Activated T-cell treated with anti-CD3 and anti-CD28 coated beads for 24 hours (primary cell): ENCODE measurements at places on chromosomes 11 and 22.

- DNase-seq, result no peak
Measured at GRCh38 chr22:24153959-24154358, 27.3 kb upstream of the SUSD2 start.

GRCh38 chr22:44147821-44148574 lies 32.7 kb upstream of the PARVG start:
- DNase-seq, result no peak

DNA sequence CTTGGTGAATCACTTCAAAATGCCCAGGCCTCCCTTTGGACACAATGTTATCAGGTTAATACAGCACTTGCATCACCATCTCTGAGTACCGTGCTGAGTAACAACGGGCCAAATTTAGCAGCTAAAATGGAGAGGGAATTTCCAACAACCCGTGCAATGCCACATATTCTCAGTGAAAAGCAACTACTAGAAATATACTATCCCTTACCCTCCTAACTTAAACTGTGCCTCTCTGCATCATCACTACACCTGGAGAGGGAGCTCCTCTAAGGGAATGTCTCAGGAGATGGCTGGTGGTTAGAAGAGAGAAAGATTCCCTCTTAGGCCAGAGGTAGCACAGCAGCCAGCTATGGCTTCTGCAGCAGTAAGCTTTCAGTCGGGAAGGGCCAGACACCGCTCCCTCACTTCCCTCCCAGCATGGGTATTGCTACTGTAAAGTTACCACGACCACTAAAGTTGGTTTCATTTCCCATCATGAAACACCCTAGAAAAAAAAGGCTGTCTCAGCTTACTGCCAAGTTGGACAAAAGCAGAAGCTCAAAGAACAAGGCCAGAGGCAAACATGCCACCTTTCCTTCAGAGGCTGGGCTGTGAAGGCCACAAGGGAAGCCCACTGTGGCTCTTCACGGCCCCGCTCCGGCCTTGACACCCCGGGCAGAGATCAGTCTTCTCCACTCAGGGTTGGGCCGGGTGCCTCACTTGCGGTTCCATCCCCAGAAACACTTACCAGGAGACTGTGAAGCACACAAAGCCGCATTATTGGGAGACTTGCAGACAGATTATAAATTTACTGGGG lies 3.9 kb downstream of the MAML2 start:
- DNase-seq, result peak; percentile 23

- DNase-seq, result peak; percentile 82
Measured at GRCh38 chr11:59135648-59136461, 6.8 kb upstream of the FAM111A start.

GRCh38 chr11:13329670-13330356 lies 52.2 kb downstream of the BMAL1 start:
- DNase-seq, result no peak

- no peak for DNase-seq
Measured at GRCh38 chr11:44966694-44967093, 16.0 kb upstream of the TP53I11 start.

DNA sequence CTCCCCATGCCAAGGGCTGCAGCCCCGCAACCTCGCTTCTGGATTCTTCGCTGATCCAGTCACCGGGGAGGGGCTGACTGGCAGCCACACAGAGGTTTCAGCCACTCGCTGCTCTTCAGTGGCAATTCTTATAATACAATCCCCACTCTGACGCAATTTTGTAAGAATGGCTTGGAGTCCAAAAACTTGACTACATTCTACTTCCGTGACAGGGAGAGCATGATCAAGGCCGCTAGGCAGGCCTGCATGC lies 14.9 kb downstream of the PPM1F start:
- DNase-seq, result no peak

DNA sequence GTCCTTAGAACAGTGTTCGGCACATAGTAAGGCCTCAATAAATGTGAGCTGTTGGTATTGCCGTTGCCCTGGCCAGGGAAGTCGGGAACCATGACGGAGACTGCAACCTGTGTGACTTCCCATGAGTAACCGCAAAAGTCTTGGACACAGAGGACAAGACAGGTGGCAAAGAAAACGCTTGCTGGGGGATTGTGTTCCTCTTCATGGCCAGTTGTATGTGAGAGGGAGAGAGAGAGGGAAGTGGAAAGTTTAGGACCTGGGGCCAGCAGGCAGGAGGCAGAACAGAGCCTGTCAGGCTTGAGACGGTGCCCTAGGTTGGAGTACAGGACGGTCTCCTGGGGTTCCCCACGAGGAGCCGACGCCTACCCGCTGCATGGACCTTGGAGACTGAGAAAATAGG lies 90.2 kb downstream of the CEP164 start:
- DNase-seq, result no peak

GRCh38 chr11:107272561-107272960 lies 185.1 kb downstream of the CWF19L2 start:
- DNase-seq, result no peak

DNA sequence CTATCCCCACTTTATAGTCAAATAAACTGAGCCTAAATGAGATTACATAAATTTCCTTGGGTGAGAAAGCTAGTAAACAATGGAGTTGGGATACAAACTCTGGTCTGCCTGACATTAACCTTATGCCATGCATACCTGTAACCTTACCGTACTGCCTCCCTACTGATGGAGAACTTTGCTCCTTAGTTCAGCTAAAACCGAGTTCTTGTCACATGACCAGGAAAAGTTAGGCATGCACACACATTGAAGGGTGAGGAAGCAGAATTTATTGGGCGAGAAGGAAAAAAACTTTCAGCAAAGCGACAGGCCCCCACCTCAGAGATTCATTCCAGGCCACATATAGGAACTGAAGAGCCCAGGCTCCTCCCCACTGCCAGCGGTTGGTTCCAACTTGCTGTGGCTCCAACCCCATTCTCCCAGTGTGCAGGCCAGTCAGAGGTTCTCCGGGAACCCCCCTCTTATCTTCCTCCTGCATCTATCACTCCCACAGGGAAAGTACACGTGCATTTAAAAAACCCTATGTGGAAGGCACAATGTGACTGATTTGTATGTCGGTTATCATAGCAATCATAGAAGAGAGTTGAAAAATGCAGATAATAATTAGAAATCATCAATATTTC lies 3.2 kb upstream of the PIWIL4 start:
- DNase-seq, result no peak

- no peak for DNase-seq
Measured at GRCh38 chr22:44805711-44806110, 53.3 kb downstream of the ARHGAP8 start.

- DNase-seq, result no peak
Measured at GRCh38 chr11:73856031-73856567, 20.5 kb downstream of the COA4 start.

DNA sequence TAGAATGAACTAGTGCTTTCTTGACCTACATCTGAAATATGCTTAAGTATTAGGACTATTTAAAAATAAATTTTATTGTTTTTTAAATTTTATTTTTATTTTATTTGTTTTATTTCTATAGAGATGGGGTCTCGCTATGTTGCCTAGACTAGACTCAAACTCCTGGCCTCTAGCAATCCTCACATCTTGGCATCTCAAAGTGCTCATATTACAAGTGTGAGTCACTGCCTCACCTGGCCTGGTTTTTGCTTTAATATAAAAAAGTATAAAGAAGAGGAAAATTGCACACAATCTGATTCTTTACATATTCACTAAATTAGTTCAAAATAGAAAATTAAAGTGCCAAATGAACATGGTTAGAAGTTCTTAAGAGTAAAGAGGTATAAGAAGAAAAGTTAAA lies 37.5 kb downstream of the HEPHL1 start:
- DNase-seq, result no peak

DNA sequence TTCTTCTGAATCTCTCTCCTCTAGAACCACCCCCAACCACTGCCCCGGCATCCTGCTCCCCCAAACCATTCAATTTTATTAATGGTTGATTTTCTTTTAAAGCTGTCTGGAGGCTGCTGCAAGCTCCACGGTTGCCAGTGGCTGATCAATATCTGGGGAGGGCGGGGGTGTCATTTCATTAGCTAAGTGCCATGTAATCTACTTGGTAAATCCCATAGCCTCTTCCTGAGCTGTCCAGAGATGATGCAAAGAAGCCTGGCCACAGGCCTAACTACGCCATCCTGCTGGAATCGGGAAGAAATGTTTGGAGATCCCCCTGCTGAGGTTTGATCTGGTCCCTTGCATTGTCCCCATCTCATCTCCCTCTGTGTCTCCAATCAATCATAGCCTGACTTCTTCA lies 440.1 kb downstream of the MIAT start:
- DNase-seq, result no peak

- no peak for DNase-seq
Measured at GRCh38 chr11:103537904-103538502, 428.8 kb downstream of the DYNC2H1 start.

- no peak for DNase-seq
Measured at GRCh38 chr11:6129011-6129410, 21.5 kb downstream of the OR56B4 start.

GRCh38 chr11:9825315-9825714 lies 161.4 kb downstream of the SWAP70 start:
- no peak for DNase-seq

DNA sequence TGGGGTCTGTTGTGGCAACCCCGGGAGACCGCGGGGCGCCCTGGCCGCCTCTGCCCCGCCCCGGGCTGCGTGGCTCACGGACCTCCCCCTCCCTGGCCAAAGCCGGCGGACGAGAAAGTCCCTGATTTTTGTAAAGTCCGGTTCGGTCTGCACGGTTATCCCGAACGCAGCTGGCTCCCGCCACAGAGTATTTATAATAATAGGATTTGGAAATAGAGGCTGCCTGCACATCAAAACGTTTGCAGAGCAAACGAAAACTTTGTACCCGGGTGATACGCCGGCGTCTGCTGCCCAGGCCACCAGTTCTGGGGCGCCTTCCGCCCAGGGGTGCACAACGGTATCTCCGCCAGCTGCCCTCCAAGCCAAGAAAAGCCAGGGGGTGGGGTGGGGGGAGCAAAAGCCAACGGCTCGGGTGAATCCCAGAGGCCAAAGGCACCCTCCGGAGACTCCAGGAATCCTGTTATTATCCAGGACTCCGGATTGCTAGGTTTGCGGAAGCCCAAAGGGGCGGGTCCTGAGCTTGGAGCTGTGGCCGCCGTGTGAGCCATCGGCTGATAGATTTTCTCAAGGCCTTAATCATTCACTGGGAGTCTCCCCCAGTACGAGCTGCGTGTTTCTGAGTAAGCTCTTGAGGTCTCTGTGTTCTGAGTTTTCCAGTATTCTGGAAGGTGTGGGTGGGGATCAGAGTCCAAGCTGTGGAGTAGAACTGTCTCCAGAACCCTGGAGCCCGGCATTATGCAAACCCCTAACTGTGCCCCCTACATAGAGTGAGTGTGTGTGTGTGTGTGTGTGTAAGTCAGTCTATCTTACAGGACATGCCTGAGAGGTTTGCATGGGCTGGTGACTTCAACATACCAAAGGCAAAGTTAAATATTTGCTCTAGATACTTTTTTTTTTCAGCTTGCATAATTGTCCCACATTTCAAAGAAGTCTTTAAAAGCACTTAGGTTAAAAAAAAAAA lies 673 bp upstream of the SHANK2 start:
- no peak for DNase-seq

- no peak for DNase-seq
Measured at GRCh38 chr11:22707119-22707899, 40.9 kb downstream of the GAS2 start.

DNA sequence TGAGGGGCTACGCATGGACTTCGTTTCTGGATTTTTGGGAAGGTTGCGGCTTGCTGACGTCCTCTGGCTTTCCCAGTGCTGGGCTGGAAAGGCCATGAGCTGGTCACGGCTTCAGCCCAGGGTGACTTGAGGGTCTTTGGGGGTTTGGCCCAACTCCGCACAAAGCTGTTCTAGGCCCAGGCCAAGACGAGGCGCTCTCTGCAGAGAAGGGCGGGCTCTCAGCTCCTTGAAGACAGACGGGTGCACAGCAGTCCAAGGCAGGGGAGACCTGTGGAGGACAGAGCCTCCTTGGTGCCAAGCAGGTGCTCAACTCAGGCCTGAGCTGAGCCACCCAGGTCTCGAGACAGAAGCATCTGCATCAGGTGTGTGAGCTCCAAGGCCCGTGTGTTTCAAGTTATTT lies 1003.7 kb downstream of the BRD1 start:
- DNase-seq, result no peak

- DNase-seq, result no peak
Measured at GRCh38 chr11:12174477-12175143, 64.2 kb downstream of the MICAL2 start.

- no peak for DNase-seq
Measured at GRCh38 chr11:101441747-101442146, 142.1 kb downstream of the TRPC6 start.

GRCh38 chr11:30364139-30364836 lies 41.4 kb downstream of the ARL14EP start:
- DNase-seq, result no peak
